ENCODE measurements at places on chromosomes 5 and 9. TPM values are rescaled to one million over a fixed set of nuclear protein-coding genes. Genes with fewer than 3 reads are reported as not detected.

DNA sequence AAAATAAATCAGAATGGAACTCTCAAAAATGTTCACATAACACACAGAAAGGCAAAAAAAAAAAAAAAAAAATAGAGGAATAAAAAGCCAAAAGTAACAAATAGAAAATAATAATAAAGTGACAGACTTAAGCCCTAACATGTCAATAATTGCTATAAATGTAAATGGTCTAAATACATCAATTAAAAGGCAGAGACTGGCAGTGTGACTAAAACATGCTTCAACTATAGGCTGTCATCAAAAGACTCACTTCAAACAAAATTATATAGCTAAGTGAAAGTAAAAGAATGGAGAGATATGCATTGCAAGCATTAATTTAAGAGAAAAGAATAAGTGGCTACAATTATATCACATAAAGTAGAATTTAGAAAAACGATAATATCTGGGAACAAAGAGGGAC is 114.2 kb downstream of the PHF2 start:
- DNase-seq = no peak

GRCh38 chr5:178420354-178420781 is 169.8 kb downstream of the COL23A1 start:
- no peak for DNase-seq

DNA sequence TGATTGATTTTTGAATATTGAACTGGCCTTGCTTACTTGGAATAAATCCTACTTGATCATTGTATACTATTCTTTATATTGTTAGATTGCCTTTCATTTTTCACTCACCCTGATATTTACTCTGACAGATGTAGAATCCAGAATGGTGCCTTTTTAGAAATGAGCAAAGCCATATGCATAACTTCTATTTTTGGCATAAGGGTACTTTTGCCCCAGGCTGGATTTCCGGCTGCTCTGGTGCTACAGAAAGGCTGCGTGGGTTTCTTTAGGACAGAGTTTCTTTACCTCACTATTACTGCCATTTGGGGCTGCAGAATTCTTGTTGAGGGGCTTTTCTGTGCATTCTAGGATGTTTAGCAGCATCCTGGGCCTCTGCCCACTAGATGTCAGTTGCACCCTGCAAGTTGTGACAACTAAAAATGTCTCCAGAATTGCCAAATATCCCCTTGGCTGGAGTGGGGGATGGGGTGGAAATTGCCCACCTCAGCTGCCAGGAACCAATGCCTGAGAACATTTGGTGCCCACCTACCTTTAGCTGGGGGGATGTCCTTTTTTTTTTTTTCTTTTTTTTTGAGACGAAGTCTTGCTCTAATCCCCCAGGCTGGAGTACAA is 50.1 kb downstream of the SLC36A1 start:
- DNase-seq = no peak

DNA sequence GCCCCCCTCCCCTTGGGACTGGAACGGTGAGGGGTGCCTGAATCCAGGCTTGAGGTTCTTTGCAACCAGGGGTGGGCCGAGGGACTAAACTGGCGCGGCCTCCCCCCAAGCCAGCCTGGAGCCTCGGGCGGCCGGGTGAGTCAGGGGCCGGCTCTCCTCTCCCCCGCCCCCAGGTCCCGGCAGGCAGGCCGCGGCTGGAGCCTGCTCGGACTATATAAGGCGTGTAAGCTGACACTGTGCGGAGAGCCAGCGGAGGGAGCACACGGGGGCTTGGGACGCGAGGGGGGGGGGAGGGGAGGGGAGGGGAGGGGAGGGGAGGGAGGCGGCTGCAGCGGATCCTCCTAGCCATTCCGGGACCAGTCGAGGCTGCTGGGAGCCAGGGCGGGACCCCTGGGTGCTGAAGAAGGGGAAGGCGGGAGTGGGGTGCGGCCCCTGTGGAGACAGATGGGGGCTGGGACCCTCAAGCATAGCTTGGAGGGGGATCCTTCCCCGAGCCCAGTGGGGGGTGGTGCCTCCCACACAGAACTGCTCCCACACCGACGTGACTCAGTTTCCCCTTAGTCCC is 595 bp downstream of the PDLIM7 start:
- peak; percentile 91 for DNase-seq

Gene COMMD10
- 33.4 TPM for total RNA-seq

Gene SLC2A8
- total RNA-seq = 8.9 TPM

Data from HT1080 (cell line).